Muscle of leg (tissue), 16 donors: ENCODE measurements at places on chromosomes 13 and 19. TPM values are rescaled to one million over a fixed set of nuclear protein-coding genes. Genes with fewer than 3 reads are reported as not detected.

Gene ZNF8
- polyA plus RNA-seq, result 2.6 TPM

DNA sequence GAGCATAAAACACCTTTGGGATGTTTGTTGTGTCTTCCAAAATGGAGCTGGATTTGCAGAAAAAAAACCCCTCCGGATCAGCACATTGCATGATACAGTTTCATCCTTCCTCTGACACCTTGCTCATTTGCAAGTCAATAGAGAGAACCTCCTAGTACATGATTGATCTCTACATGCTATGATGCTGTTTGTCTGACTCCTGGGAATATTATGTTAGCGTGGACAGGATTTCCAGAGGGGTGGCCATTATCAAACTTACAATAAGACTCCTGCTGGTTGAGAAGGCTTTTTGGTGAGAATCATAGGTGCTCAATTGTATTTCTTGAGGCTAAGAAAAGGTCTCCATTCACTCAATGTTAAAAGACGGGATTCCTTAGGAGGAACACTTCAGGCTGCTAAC, 75.9 kb upstream of the SCEL start:
- no peaks in the 10 kb centered on the region for H3K27me3 ChIP-seq
- no peaks in the 10 kb centered on the region for H3K4me1 ChIP-seq
- no peak overlapping the region for H3K4me3 ChIP-seq
- no peak for DNase-seq
- H3K36me3 ChIP-seq, result no peaks in the 10 kb centered on the region

DNA sequence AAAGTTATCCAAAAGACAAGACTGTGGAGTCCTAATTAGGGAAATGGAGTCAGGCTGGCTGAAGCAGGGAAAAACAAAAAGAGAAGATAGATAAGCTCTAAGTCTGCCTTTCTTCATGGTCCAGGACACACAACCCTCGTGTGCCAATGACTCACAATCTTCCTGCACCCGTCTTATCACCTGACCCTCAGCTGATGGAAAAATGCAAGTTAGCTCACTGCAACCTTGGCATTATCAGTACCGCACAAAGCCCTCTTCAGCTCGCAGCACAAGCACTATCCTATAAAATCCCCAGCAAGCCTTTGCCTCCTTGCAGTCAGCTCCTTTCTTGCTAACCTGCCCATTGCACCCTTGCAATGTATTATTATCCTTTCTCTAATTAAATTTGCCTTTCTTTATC, 4.3 kb downstream of the OR7A5 start:
- H3K27me3 ChIP-seq, result no peaks in the 10 kb centered on the region
- no peak for DNase-seq
- peaks cover 3% of the 10 kb centered on the region for H3K4me1 ChIP-seq
- H3K36me3 ChIP-seq, result no peaks in the 10 kb centered on the region
- H3K4me3 ChIP-seq, result no peak overlapping the region

Gene SIGLEC8
- not detected for polyA plus RNA-seq

GRCh38 chr19:32708457-32708856, 11.1 kb upstream of the TDRD12 start:
- no peak overlapping the region for H3K4me3 ChIP-seq
- H3K27ac ChIP-seq, result no peak overlapping the region
- H3K4me1 ChIP-seq, result no peaks in the 10 kb centered on the region
- H3K36me3 ChIP-seq, result peaks cover 16% of the 10 kb centered on the region
- no peak for DNase-seq

GRCh38 chr19:858868-859843, at the start of gene CFD:
Gene CFD (plus strand): TSS chr19:859664. CDS start chr19:859690, 26 bp downstream.
- no peaks in the 10 kb centered on the region for H3K36me3 ChIP-seq
- peak; percentile 32 for DNase-seq
- peaks cover 63% of the 10 kb centered on the region for H3K27me3 ChIP-seq
- H3K27ac ChIP-seq, result no peak within 1 kb of the TSS

DNA sequence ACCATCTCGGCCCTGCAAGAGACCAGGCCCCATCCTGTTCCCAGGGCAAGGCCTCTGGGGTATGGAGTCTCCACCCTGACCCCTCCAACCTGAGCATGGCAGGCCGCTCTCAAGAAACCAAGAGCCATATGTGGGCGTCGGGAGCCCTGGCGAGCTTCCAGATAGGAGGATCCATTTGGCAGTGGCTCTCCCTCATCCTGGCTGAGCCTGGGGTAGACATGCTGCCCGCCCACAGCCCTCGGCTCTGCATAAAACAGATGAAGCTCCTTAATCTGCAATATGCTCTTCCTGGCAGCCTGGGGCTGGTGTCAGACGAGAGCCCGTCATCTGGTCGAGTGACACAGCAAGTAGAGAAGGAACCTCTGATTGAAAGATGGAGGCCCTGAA, 6.1 kb downstream of the ATP13A1 start:
- no peak overlapping the region for H3K27ac ChIP-seq
- DNase-seq, result peak; percentile 28
- peaks cover 11% of the 10 kb centered on the region for H3K4me1 ChIP-seq
- peaks cover 74% of the 10 kb centered on the region for H3K36me3 ChIP-seq

GRCh38 chr13:28001049-28001448, 12.6 kb upstream of the URAD start:
- no peaks in the 10 kb centered on the region for H3K36me3 ChIP-seq
- no peak overlapping the region for H3K4me3 ChIP-seq
- peaks cover 2% of the 10 kb centered on the region for H3K27me3 ChIP-seq
- no peaks in the 10 kb centered on the region for H3K4me1 ChIP-seq
- H3K27ac ChIP-seq, result no peak overlapping the region
- no peak for DNase-seq

Gene ARHGAP35
- polyA plus RNA-seq, result 40.7 TPM

Gene CNFN
- polyA plus RNA-seq, result not detected

DNA sequence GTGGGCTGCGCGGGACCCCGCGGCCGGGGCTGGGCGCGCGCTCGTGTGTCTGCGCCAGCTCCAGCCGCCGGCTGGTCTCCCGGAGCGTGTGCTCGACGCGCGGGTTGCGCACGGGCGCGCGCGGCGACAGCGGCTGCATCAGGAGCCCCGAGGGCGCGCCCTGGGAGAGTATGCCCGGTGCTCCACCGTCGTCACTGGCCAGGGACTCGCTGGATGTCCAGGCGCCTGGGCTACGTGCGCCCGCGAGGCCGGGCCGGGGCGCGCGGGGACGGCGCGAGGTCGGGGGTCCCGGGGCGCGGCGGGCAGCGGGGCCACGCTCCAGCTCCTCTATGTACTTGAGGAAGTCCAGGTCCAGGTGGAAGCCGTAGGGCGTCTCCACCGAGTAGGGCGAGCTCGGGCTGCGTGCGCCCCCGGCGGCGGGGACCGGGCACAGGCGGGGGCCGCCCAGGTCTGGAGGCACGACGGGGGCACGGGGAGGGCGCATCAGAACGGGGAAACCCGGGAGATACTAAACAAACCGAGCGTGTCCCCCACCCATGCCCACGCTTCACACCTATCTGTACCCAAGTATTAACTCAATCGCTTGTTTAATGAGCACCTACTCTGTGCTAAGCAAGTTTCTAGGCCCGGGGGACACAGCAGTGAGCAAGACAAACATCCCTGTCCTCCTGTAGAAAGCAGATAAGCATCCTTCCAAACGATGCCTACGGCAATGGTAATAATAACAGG, 7.6 kb downstream of the KANK3 start:
- H3K4me3 ChIP-seq, result no peak overlapping the region
- H3K36me3 ChIP-seq, result no peaks in the 10 kb centered on the region
- peaks cover 80% of the 10 kb centered on the region for H3K27me3 ChIP-seq
- H3K4me1 ChIP-seq, result peaks cover 19% of the 10 kb centered on the region
- no peak for DNase-seq
- no peak overlapping the region for H3K27ac ChIP-seq

- no peak overlapping the region for H3K4me3 ChIP-seq
- no peaks in the 10 kb centered on the region for H3K4me1 ChIP-seq
- H3K27ac ChIP-seq, result no peak overlapping the region
- DNase-seq, result no peak
- H3K36me3 ChIP-seq, result no peaks in the 10 kb centered on the region
These were observed 219.6 kb downstream of the RAP2A start for GRCh38 chr13:97653443-97654140.

Gene OR7C1
- 0.15 TPM for polyA plus RNA-seq

GRCh38 chr19:10271543-10272086, 695 bp downstream of the ICAM1 start:
- peak; percentile 46 for DNase-seq
- H3K27me3 ChIP-seq, result peaks cover 48% of the 10 kb centered on the region
- H3K4me3 ChIP-seq, result peak overlapping the region; percentile 47

GRCh38 chr13:98919566-98919965, 58.3 kb downstream of the DOCK9 start:
- H3K4me3 ChIP-seq, result no peak overlapping the region
- no peak overlapping the region for H3K27ac ChIP-seq
- no peak for DNase-seq
- peaks cover 16% of the 10 kb centered on the region for H3K4me1 ChIP-seq
- H3K36me3 ChIP-seq, result peaks cover 45% of the 10 kb centered on the region

- H3K4me1 ChIP-seq, result peaks cover 3% of the 10 kb centered on the region
- H3K36me3 ChIP-seq, result no peaks in the 10 kb centered on the region
- no peaks in the 10 kb centered on the region for H3K27me3 ChIP-seq
These were observed 112.4 kb upstream of the WASF3 start for GRCh38 chr13:26445092-26445491.

Gene ACTMAP
- polyA plus RNA-seq, result 8.4 TPM

DNA sequence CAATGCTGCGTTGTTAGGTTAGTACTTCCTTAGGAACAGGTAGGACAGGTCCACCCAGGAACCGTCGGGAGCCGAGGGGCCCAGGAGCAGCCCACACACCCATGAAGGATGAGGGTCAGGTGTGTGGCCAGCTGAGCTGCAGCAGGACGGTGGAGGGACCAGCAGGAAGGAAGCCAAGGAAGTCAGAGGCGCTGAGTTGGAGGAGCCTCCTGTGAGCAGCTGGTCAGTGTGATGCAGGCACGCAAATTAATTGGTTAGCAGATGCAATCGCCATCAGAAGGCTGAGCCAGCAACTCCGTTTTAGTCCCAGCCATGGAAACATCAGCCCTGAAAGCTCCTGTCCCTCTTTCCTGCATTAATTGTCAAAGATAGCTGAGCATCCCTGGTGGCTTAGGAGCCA, 114.9 kb upstream of the SOX1 start:
- peaks cover 34% of the 10 kb centered on the region for H3K27me3 ChIP-seq
- H3K4me1 ChIP-seq, result peaks cover 11% of the 10 kb centered on the region
- H3K27ac ChIP-seq, result no peak overlapping the region
- H3K4me3 ChIP-seq, result no peak overlapping the region
- no peaks in the 10 kb centered on the region for H3K36me3 ChIP-seq

DNA sequence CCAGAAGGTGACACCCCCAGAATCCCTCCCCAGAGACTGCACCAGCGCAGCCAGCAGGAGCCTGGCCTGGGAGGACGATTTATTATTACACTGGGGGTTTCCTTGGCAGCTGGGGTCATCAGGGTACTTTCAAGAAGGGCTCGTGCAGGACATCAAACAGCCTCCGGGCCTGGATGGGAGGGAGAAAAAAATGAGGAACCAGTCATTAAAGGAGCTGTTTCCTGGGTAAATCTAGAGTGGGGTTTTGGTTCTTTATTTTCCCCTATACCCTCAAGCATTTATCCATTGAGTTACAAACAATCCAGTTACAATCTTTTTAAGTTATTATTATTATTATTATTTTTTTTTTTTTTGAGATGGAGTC, 3.1 kb downstream of the POLR1G start:
- peaks cover 26% of the 10 kb centered on the region for H3K4me1 ChIP-seq
- no peak overlapping the region for H3K4me3 ChIP-seq
- no peak for DNase-seq
- no peak overlapping the region for H3K27ac ChIP-seq
- peaks cover 38% of the 10 kb centered on the region for H3K36me3 ChIP-seq

DNA sequence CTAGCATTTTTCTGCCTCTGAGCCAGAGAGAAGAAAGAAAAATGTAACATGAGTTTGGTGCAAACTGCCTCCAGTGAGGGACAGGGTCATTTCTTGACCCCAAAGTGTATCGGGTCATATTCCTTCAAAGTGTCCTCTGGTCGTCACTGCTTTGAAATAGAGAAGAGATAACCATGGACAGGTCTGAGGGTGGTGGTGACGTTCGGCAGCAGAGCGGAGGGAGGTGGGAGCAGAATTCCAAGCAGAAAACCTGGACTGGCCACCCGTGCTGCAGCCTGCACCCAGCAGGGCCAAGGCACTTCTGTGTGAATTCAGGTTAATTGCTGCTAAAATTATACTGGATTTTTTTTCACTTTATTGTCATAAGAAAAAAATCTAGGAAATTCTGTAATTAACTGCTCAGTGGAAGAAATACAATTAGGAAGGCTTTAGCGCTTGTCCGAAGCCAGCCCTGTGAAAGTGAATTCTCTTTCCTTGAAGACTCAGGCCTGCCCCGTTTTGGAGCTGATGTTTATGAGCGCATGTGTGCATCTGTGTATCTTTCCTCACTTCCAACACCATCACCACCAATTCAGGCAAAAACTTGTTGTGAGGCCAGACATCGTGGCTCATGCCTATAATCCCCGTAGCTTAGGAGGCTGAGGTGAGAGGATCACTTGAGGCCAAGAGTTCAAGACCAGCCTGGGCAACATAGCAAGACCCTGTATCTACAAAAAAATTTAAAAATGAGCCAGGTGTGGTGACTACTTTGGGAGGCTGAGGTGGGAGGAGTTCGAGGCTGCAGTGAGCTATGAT, 37.9 kb upstream of the UBAC2 start:
- peaks cover 3% of the 10 kb centered on the region for H3K27me3 ChIP-seq
- DNase-seq, result no peak
- no peak overlapping the region for H3K4me3 ChIP-seq

GRCh38 chr13:87122551-87122950, 548.6 kb upstream of the SLITRK5 start:
- no peak overlapping the region for H3K4me3 ChIP-seq
- no peaks in the 10 kb centered on the region for H3K27me3 ChIP-seq
- H3K4me1 ChIP-seq, result no peaks in the 10 kb centered on the region
- no peak for DNase-seq
- H3K27ac ChIP-seq, result no peak overlapping the region
- H3K36me3 ChIP-seq, result no peaks in the 10 kb centered on the region

Gene SIGLEC12
- 0.11 TPM for polyA plus RNA-seq

Gene ZNF443
- polyA plus RNA-seq, result 4.4 TPM

- no peak for DNase-seq
- peaks cover 61% of the 10 kb centered on the region for H3K4me1 ChIP-seq
- peaks cover 90% of the 10 kb centered on the region for H3K36me3 ChIP-seq
- H3K27ac ChIP-seq, result peak overlapping the region; percentile 75
- H3K4me3 ChIP-seq, result no peak overlapping the region
- H3K27me3 ChIP-seq, result no peaks in the 10 kb centered on the region
These were observed 22.1 kb downstream of the UPF1 start for GRCh38 chr19:18853755-18854427.

- DNase-seq, result no peak
- peak overlapping the region; percentile 63 for H3K4me3 ChIP-seq
- H3K27ac ChIP-seq, result no peak overlapping the region
- H3K36me3 ChIP-seq, result no peaks in the 10 kb centered on the region
- H3K4me1 ChIP-seq, result peaks cover 34% of the 10 kb centered on the region
These were observed 2.9 kb downstream of the LIPE start for GRCh38 chr19:42424345-42424707.

DNA sequence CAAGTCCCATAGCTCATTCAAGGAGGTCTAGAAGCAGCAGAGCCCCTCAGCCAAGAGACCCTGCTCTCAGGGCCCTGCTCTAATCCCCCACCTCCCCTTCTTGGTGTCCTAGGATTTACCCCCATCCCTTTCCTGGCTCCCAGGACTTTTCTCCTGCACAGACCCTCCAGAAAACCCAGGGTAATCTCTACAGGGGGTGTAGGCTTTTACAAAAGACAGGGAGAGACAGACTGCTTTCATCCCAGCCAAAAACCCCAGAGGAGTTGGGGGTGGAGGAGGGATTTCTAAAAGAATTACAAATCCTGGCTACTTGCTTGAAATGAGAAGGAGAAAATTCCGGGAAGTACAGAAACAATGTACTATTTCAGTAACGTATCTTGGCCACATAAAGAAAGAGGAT, 133.3 kb downstream of the TNFSF13B start:
- peaks cover 3% of the 10 kb centered on the region for H3K4me1 ChIP-seq
- no peaks in the 10 kb centered on the region for H3K36me3 ChIP-seq
- no peak overlapping the region for H3K27ac ChIP-seq
- peak; percentile 18 for DNase-seq
- H3K4me3 ChIP-seq, result no peak overlapping the region

GRCh38 chr19:7288977-7289376, 5.2 kb downstream of the INSR start:
- no peak overlapping the region for H3K4me3 ChIP-seq
- no peak overlapping the region for H3K27ac ChIP-seq
- H3K4me1 ChIP-seq, result peaks cover 7% of the 10 kb centered on the region
- no peak for DNase-seq
